COR-L47 (cell line): ENCODE measurements at places on chromosomes 6 and 20.

DNA sequence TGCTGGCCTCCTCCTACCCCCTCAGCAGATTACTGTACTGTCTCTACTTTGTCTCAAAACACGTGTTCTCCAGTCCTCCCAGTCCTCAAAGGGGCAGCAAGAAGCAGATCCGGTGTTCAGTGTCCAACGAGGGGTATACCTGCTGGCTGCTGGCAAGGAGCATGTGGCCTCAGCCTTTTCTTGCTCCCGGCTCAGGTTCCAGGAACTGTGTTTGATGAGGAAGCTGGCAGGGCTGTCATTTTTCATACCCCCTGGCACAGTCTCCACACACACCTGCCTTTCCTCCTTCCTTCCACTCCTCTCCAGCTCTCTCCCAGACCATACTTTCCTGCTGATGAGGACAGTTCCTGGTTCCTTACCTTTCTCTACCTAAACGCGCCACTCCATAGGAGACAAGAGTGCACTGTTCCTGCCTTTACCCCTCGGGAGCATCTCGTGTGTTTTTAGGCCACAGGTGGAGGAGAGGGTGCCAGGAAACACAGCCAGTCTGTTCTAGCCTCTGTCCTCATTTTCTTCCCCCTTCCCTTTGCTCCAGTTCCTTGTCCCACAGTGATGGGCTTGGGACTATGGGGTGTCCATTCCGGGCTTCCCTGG lies 77.2 kb downstream of the SSR1 start:
- DNase-seq: peak; percentile 6

DNA sequence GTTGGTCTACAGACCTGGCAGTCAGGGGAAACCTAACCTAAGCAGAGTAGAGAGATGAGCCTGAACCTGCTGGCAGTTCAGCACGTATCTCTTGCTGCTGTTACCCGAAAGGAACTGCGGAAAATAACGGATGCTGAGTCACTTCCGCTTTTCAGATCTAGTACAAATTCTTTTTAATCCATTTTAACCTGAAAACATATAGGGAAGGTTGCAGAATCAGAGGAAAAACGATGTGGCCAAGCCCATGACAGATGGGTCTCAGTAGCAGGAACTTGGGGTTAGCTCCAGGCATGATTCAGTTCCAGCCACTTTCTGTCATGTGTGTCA lies 351.9 kb upstream of the PRND start:
- no peak for DNase-seq

- no peak for DNase-seq
Observed at GRCh38 chr6:132888701-132889100, 74.3 kb downstream of the RPS12 start.

GRCh38 chr6:17881085-17881858 lies 106.2 kb downstream of the KIF13A start:
- DNase-seq: no peak

- no peak for DNase-seq
Observed at GRCh38 chr6:14108571-14109410, 8.8 kb upstream of the CD83 start.

DNA sequence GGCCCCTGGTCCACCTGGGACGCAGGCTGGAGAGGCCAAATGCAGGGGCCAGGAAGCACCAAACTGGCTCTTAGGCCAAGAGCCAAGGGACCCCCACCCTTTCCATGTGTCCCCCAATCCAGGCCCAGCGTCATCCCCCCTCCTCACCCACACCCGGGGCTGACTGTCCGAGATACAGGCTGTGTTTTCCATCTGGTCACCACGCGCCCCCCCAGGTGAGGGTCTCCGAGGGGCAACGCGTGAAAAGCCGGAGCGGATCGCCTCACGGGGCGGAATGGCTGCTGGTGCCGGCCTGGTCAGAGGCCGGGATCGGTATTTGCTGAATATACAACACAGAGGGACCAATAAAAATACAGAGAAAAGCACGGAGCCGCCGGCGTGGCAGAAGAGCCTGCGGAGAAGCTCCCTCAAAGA lies 5.2 kb upstream of the ABHD16B start:
- DNase-seq: no peak
